Stimulated activated CD4-positive, alpha-beta T cell treated with anti-CD3 and anti-CD28 coated beads, Interleukin-15, amount 100 ng/mL, for 48 hours (primary cell): ENCODE measurements at places on chromosomes 12 and 14.

DNA sequence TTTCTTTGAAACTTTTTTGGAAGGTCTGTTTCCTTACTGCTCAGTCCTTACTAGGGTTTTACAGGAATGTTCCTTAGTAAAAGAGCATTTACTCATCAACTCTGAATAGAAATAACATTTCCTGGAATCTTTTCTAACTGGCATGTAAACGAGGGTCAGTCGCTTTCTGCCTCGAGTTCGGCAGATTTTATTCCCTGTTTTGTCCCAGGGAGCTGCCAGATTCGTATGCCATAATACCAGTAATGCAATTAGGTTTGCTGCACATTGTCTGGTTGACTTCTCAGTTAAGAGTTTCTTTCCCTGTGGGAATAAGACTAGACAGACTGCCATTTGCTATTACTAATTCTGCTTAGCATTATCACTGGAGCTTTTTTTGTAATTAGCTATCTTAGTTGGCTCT lies 91.9 kb downstream of the VRK1 start:
- DNase-seq, result no peak

- no peak for DNase-seq
These were observed 25.8 kb downstream of the CCDC91 start for GRCh38 chr12:28216016-28216415.

- DNase-seq, result peak; percentile 6
These were observed 35.9 kb downstream of the FBLN5 start for GRCh38 chr14:91911474-91912032.

DNA sequence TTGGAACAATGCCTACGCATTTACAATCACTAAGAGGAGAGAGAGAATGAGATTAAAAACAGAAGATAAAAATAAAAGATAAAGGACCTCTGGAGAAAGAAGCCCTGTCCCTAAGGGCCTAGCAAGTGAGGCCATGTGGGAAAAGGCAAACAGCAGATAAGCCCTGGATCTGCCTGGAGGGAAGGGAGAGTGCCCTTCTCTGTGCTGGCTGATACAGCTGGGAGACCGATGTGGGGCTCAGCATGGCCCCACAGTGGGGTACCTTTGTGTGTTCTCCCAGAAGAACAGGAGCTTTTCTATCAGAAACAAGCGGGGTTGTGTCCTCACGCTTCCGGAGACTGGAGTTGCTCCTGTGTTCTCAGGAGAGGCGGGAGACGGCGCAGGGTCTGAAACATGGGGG lies 59.9 kb downstream of the TMCC3 start:
- no peak for DNase-seq

DNA sequence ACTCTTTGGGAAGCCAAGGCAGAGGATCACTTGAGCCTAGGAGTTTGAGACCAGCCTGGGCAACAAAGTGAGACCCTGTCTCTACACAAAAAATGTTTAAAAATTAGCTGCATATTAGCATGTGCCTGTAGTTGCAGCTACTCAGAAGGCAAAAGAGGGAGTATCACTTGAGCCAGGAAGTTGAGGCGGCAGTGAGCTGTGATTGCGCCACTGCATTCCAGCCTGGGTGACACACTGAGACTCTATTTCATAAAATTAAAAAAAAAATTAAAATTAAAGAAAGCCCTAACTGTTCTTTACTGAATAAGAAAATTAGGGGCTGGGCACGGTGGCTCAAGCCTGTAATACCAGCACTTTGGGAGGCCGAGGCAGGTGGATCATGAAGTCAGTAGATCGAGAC lies 27.0 kb downstream of the SENP1 start:
- DNase-seq, result no peak

GRCh38 chr12:117564881-117565280 lies 203.5 kb upstream of the NOS1 start:
- DNase-seq, result no peak

DNA sequence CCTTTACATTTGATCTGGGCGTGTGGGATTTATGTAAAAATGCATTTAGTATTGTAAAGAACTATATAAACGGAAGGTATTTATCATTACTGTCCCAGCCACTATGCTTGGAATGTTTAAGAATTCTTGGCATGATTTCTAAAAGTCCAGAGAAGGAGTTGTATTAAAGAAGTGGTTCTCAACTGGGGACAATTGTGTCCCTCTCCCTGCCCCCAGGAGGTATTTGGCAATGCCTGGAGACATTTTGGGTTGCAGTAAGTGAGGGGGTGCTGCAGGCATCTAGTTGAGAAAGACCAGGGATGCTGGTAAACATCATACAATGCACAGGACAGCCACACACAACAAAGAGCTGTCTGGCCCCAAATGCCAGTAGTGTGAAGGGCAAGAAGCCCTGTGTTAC lies 7.2 kb downstream of the SLC38A1 start:
- no peak for DNase-seq

DNA sequence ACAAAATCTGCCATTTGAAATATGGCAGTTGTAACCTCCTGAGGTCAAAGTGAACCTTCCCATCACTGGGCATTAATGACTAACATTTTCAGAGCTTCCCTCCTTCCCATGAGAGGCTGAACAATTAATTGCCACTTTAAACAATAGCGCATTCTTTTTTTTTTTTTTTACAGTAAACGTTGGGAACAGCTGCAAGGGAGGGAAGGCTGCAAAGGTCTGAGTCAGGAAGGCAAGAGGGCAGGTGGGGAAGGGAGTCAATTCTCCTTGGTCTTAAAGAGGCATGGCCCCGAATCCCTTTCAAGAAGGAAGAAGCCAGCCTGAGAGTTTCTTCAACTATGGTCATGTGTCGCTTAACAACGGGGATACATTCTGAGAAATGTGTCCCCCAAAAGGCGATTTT lies 41.0 kb upstream of the PLEKHG3 start:
- DNase-seq, result no peak

- DNase-seq, result no peak
These were observed 15.7 kb upstream of the KDM2B start for GRCh38 chr12:121596526-121596925.

DNA sequence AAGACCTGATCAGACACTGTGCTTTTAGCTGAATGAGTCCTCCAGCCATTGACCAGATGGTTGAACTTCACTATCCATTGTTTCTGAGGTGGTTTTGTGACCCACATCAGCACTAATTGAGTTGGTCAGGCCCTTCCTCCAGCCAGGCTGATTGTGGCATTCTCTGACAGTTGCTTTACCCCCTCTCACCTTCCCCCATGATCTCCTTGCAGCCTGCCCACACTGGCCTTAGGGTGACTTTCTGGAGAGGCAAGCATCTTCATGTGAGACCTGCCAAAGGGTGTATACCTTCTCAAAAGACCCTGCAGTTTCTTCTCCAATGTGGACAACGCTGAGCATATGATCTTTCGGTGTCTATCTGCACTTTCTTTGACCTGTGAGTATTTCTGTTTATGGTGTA lies 83.9 kb downstream of the GPATCH2L start:
- DNase-seq, result no peak

DNA sequence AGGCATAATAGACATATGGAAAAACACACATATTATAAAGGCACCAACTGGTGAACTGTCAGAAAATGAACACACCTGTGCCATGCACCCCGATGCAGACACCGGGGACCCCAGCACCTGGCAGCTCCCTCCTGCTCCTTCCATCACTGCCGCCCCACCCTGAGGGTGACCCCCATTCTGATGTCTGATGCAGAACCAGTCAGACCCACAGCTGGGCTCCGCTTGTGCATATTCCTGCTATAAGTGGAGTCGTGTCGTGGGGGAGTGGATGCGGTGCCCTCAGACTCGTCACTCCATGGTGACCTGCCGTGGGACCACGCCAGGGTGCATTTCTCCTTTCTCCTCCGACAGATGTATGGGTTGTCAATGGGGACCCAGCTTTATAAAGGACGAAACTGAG lies 45.7 kb upstream of the MEG3 start:
- no peak for DNase-seq

DNA sequence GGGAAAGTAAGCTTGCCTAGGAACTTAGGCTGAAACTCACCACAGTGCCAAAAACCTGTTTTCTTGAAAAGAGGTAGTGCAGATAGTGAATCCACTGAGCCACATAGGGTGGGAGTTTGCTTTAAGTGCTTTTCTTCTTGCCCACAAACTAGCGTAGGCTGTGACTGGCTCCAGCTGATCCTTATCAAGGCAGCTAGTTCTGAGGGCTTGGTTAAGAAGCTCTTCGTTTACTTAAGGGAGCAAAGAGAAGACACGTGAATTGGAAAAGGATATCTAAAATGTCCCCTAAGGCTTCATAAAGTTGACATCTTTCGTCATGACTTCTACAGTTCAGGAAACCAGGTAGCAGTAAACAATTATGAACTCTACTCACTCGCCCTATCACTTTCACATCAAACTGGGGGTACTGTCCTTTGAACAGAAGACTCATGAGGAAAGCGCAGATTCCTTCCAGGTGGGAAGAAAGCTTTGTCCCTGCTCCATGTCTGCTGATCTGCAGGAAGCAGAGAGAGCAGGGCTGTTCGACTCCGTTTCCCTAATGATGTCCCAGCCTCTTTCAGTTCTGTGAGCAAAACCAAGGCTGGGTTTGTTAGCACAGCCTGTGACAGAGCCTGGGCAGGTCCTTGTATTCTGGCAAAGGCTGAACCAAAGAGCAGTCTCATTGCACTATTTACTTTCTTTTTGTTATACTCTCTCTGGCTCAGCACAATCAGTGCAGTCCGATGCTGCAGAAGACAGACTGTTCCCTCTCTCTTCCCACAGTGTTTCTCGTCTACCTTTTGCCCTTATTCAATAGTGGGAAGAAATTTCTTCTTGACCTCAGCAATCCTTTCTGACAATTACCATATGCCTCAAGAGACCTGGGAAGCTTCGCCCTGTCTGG lies 93.5 kb upstream of the ETV6 start:
- DNase-seq, result peak; percentile 25

DNA sequence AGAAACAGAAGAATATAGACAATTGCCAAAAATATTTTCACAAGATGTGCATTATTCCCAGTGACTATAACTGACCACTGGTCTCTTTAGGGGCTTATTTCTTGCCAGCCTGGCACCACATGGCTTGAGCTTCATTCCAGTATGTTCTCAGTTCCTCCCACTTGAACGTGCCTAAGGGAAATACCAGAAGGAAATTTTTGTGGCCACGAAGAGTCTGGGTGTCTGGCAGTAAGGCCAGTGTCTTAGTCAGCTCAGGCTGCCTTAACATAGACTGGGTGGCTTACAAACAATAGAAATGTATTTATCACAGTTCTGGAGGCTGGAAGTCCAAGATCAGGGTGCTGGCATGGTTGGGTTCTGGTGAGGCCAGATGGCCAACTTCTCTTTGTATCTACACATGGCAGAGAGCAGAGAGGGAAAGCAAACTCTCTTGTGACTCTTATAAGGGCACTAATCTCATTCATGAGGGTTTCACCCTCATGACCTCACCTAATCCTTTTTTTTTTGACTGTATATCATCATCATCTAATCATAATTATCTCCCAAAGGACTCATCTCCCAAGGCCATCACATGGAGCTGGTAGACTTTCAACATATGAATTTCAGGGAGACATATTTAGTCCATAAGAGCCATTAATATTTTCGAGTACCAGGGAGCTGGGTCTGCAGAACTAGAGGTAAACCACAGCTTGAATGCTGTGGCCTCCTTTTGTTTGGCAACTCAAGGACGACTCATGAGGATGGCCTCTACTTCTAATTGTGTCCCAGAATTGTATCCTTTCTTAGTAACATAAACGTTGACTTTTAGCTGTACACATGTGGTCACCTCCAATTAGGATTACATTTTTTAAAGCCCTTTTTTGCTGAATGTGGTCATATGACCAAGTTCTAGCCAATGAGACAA lies 5.1 kb upstream of the SMOC1 start:
- no peak for DNase-seq

- DNase-seq, result no peak
These were observed 104.3 kb upstream of the MAX start for GRCh38 chr14:65206448-65207096.

- no peak for DNase-seq
These were observed 46.3 kb upstream of the LRTM2 start for GRCh38 chr12:1773937-1774655.

- no peak for DNase-seq
These were observed 497.1 kb upstream of the RPL10L start for GRCh38 chr14:47148686-47149085.

GRCh38 chr12:33672836-33673577 lies 233.4 kb upstream of the SYT10 start:
- DNase-seq, result no peak

DNA sequence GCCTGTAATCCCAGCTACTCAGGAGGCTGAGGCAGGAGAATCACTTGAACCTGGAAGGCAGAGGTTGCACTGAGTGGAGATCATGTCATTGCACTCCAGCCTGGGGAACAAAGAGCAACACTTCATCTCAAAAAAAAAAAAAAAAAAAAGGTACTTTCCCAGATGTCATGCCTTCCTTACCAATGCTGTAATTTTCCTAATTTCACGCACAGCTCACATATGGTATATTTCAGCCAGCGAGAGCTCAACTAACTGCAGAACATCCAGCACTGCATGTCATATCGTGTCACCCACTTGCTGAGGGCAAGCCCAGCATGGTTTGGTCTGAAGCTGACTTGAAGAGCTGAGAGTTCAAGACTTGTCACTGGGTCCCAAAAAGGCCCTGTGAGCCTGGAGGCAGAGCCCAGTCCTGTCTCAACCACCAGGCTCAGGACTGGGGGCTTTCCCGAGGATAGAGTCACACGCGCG lies 29.0 kb downstream of the NFKBIA start:
- DNase-seq, result no peak

DNA sequence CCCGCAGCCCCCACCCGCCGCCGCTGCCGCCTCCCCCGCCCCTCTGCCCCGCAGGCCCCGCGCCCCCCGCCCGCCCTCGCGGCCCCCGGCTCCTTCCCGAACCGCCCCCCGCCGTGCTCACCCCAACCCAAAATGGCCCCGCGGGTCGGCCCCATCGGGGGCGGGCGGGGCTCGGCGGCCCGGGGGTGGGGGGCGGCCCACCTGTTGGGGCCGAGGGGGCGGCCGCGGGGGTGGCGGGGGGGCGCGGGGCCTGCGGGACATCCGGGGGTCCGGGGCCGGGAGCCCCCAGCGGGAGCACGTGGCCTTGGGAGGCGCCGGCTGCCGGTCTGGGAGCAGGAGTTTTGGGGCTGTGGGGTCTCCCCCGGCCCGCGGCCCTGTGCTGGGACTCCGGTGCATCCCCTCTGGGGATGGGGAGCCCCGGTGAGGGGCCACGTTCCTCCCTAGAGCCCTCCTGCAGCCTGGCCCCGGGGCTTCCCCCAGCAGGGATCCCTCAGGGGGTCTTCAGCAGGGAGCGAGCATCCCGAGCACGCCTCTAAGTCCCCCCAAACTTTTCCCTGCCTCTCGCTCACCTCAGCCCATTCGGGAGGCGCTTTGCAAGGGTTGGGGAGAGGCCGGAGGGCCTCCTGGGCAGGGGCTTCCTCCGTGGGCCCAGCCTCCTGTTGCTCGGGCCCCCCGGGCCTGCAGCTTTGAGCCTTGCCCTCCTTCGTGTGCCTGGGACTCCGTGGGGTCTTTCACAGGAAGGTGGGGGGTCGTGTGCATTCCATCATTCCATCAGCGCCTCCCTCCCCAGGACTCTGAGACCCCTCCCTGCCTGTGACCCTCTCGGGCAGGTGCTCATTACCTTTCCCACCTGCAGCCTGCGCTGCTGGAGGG lies 710 bp downstream of the MTA1 start:
- DNase-seq, result no peak
